MG63 (cell line): ENCODE measurements at places on chromosomes 4 and X. TPM values are rescaled to one million over a fixed set of nuclear protein-coding genes. Genes with fewer than 3 reads are reported as not detected.

DNA sequence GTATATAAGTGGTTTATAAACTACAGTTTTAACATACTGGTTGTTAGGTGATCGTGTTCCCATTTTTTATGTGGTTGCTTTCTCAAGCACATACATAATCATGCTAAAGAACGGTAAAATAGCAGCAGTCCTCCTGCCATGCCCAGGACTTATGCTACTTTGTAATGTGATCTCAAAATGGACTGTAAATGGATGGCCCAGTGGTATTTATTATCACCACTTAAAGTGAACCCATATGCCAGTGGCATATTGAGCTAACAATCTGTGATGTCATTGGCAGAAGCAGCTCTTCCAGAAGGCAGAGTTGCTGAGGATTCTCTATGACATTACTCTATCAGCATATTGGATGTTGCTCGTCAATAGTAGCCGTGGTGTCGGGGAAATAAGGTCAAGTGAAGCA lies 28.6 kb downstream of the ANK2 start:
- no peak for DNase-seq

- DNase-seq, result no peak
Measured at GRCh38 chr4:136476753-136477152, 1055.5 kb downstream of the PCDH18 start.

- peak; percentile 17 for DNase-seq
Measured at GRCh38 chrX:16695079-16695676, 17.3 kb downstream of the CTPS2 start.

The RGN gene
- total RNA-seq, result 0.30 TPM in 1 of 2 replicates, not detected in the other
